ENCODE measurements at places on chromosomes 12 and 14. TPM values are rescaled to one million over a fixed set of nuclear protein-coding genes. Genes with fewer than 3 reads are reported as not detected.

KRT79 gene
- 0.95 TPM for total RNA-seq

CLEC1B gene
- not detected for total RNA-seq

EML5 gene
- 3.0 TPM for total RNA-seq

A2ML1 gene
- not detected for total RNA-seq

RNASE1 gene
- total RNA-seq, result not detected

GLIPR1 gene
- total RNA-seq, result 25.7 TPM

KRT81 gene
- total RNA-seq, result not detected

DYNC1H1 gene
- total RNA-seq, result 227 TPM

ITFG2 gene
- total RNA-seq, result 25.5 TPM

RNF41 gene
- total RNA-seq, result 31.2 TPM

EPYC gene
- total RNA-seq, result not detected

STYK1 gene
- 0.46 TPM for total RNA-seq

CIT gene
- 41.8 TPM for total RNA-seq

PYGL gene
- 2.5 TPM for total RNA-seq

NGB gene
- total RNA-seq, result not detected

LRFN5 gene
- not detected for total RNA-seq

AMIGO2 gene
- 20.6 TPM for total RNA-seq

KRT6C gene
- not detected for total RNA-seq
